Stimulated activated CD8-positive, alpha-beta memory T cell treated with anti-CD3 and anti-CD28 coated beads, Interleukin-2, amount 100 ng/mL, for 1 hour (primary cell): ENCODE measurements at places on chromosomes 11 and 22.

DNA sequence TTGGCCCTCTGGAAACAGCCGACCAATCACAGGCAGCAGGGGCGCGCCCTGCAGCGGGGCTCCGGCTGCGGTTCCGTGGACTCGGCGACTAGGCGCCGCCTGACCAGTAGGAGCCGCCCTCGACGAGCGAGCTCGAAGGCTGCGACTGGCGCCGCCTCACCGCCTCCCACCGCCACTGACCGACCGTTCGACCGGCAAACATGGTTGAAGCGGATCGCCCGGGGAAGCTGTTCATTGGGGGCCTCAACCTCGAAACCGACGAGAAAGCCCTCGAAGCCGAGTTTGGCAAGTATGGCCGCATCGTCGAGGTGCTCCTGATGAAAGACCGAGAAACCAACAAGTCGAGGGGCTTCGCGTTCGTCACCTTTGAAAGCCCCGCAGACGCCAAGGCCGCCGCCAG lies at the start of gene RBMXL2:
Gene RBMXL2 (plus strand): TSS at position 78 of the 400 bp plus-strand sequence. CDS start 123 bp downstream, at position 201.
- no peak for DNase-seq

DNA sequence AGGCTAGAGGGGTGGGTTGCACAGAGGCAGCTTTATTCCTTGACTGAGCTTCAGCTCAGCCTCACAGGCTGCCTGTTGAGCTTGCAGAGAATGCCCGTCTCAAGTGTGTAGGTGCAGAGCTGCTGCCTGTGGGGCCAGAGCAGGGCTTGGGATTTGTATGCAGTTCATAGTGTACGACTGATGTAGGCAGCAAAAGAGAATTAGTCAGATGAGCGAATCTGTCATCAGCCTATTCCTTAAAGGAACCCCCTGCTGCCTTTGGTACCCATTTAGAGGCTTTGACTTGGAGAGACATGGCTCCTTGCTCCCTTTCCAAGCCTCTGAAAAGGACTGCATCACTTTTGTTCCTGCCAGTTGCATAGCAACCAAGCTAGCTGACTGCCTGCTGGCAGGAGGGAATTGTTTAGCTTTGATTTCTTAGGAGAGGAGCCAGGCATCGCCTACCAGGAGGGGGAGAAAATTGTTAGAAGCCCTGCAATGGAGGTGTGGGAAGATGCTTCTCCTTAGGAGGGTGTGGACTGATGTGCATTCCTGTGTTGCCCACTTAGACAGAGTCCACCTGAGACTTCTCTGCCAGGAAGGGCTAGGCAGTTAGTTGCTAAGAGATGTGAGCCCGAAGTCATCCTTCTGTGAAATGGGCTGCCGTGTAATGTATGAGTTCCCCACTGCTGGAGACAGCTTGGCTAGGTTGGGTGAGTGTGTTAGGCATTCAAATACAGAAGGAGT lies 10.9 kb downstream of the ACO2 start:
- DNase-seq = no peak

GRCh38 chr11:48095779-48096470 lies 115.6 kb downstream of the PTPRJ start:
- DNase-seq = no peak

- no peak for DNase-seq
Observed at GRCh38 chr22:48860557-48860956, 967.1 kb downstream of the BRD1 start.

GRCh38 chr22:30607939-30608338 lies 965 bp downstream of the TCN2 start:
- DNase-seq = no peak

DNA sequence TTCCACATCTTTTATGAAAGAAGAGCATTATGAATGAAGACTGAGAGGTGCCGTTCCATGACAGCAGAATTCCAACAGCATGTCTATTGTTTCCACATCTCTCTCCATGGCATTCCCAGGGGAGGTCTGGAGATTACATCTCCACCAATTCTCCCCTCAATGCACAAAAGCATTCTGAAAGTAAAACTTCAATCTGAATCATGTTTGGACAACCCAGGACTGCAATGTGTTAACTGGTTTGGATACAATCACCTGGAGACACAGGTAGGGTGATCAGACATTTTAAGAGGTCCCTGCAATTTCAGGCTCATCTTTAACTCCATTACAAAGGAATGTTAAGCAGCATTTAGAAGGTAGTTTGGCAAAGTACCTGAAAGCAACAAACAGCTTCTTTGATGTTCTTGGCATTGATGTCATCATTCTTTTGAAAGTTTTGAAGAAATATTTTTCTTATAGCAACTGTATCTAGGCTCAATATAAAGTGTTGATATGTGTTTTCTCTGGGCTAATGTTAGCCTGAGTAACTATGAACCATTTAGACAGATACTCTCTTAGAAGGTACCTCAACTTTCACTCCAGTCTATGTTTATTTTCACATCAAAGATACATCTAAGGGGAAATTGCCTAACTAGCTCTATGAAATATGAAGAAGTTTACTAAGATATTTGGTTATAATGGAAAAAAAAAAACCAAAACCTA lies 181.4 kb upstream of the MTMR2 start:
- no peak for DNase-seq

DNA sequence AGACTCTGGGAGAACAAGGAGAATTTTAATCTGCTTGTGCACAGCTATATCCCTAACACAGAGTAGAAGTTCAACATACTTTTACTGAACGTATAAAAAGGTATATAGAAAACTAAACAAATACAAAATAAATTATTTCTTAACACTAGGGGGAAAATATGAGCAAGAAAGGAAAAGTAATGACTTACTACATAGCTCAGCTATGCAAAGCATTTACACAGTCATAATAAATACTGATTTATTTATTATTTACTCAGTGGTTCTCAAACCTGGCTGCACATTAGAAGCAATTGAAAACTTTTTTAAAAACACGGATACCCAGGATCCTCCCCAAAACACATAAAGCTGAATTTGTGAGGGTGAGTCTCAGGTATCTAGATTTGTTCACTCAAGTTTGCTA lies 182.5 kb downstream of the TTC28 start:
- no peak for DNase-seq

- DNase-seq = no peak
Observed at GRCh38 chr11:110148775-110149744, 55.9 kb downstream of the ZC3H12C start.

DNA sequence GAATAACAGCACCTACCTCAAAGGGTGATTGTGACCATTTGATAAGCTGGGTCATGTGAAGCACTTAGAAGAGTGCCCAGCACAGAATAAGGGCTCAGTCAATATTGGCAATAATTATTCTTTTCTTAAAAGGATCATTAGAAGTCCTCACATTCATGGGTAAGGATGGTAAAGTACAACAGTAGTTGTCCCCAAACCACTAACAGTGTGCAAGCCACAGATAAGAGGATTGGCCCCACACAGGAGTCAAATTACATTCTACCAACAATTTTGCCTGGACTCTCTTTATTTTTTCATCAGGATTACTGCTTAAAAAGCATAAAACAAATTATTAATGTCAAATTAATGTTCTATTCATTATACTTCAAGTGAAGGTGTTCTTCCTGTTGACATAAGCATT lies 271.5 kb upstream of the PDGFD start:
- no peak for DNase-seq

GRCh38 chr11:104214517-104214916 lies 50.6 kb upstream of the PDGFD start:
- no peak for DNase-seq

DNA sequence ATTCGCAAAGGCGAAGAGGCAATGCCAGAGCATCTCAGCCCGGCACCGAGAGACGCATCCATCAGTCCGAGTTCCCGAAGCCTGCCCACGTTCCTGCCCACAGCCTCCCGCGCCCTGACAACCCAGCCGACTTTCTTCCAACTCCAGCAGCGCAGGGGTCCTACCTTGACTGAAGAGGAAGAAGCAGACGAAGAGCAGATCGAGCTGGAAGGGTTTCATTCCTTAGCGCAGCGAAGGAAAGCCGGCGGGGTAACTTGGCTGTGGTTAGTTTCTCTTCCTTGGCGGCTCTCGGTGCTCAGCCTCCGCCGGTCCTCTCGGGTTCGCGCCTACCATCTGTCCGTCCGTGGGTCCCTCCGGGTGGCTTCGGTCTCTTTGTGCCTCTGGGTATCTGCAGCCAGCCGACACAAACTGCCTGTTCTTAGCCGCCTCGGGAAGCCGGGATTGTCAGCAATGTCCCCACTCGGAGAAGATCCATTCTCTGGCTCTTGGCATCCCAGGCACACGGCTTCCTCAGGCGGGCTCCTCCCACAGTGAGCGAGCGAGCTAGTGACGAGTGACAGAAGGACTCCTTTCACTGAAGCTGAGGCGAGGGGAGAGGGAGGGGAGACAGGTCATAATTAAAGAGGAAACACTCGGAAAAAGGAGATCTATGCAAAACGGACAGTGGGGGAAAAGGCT lies at the start of gene KIRREL3:
Gene KIRREL3 (minus strand): TSS at position 480 of the 678 bp plus-strand sequence.
- no peak for DNase-seq

- DNase-seq = no peak
Observed at GRCh38 chr11:8959546-8960166, 4.6 kb downstream of the TMEM9B start.

DNA sequence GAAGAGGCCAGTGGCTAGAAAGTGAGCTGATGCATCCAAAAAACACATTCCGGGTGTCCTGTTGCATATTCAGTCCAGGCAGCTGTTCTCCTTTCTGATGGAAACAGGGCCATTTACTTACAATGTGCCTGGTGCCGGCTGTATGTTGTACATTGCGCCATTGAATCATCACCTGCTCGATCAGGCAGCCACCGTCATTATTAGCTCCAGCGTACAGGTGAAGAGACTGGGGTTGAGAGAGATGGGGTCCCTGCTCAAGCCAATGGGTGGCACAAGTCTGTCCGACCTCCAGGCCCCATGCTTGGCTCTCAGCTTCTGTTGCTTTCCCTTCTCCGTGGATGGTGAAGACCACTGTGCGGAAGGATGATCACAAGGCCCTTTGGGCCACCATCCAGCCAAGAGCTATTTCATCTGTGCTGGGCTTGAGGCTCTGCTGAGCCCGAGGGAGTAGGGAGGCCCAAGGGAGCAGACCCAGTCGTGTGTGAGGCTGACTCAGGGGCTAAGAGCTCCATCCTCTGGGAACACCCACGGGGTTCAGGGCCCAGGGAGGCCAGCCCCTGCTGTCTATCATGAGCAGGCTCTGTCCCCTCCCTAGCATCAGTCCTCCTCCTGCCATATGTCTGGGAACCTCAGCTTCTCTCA lies 20.7 kb upstream of the EMID1 start:
- no peak for DNase-seq

- DNase-seq = no peak
Observed at GRCh38 chr11:16295592-16295991, 60.8 kb downstream of the SOX6 start.

DNA sequence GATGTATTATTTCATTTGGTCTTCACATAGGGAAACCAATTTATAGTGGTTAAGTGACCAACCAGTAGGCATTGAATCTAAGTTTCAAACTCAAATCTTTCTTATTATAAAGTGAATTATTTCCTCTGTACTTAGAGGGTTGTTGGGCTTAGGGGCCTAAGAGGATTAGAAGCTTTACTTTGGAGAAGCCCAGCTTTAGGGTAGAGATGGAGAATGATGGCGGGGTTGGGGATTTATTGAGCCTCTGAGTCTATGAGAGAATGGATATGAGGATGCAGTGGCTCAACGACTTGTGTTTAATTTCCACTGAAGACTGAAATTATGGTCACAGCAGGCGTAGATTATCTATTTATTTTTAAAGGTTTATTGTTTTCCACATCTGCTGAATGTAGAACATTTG lies 55.5 kb downstream of the CHRDL2 start:
- no peak for DNase-seq

GRCh38 chr22:47551431-47551775 lies 789.0 kb downstream of the TBC1D22A start:
- no peak for DNase-seq

DNA sequence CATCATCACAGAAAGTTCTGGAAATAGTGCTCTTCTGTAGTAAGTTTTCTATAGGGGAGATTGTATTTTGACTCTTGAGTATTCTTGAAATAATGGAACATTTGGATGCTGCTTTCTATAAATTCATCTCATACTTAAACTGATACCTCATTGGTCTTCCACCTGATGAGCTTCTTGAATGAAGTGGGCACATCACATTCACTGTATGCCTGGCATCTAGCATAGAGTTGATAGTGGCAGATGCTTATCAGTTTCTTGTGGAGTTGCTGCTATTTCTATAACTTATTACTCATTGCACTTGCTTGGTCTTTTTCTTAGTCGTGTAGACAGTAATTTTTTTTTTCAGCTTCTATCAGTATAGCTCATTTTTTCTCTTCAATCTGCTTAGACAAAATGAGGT lies 5.4 kb downstream of the ATXN10 start:
- DNase-seq = no peak

DNA sequence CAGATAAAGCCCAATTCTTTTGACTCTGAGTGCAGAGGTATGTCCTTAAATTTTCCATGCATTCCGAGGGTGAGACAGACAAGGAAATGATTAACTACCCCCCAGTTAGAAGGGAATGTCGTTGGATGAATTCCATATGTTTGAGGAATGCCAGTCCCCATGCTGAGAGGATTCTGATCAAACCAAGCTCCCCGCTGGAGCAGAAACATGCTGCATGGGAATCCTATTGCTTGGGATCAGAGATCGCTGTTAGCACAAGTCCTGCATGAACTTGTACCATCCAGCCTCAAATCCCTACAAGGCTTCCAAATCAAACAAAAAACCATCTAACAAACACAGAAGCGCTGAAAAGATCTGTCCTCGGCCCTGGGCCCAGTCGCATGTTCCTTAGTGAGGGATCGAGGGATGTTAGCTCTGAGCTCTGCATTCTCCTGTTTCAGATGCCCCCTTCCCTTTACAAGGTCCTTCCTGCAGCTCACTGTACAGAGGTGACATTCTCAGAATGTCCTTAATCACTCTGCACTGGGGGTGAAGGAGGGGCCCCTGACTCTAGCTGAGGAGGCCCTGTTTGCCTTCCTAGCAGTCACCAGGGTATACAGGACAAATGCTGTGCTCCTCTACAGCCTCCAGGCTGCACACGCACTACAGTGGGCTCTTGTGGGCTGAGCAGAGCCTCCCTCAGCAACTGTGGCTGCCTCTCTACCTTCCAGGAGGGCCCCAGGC lies 353.4 kb downstream of the TENM4 start:
- DNase-seq = no peak

- no peak for DNase-seq
Observed at GRCh38 chr11:133844217-133844616, 1.1 kb downstream of the SPATA19 start.

DNA sequence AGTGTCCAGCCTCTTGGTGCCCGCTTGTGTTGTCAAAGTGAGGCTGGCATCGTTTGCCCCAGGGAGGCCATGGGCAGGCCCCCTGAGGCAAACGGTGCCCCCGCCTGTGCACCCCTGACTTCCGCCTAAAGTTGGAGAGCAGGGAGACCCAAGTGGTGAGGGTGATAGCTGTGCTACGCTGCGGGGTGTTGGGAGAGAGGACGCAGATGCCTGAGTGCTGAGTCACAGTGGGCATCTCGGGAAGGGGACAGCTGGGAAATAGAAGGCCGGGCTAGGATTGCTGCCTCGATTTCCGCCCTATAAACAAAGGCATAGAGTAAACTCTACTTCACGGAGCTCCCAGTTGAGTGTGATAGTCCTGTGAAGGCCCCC lies 5.8 kb downstream of the GRIK4 start:
- no peak for DNase-seq

DNA sequence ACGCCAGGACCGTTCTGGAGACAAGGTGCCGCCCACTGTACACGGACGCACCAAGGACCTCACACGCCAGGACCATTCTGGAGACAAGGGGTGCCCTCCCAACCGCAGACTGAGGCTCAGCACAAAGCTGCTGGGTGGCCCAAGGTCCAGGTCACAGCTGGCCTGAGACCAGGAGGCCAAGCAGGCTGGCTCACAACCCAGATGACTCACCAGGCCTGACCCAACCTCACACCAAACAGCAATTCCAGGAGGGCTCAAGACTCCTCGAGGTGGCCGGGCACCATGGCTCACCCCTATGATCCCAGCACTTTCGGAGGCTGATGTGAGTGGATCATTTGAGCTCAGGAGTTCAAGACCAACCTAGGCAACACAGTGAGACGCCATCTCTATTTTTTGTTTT lies 14.8 kb downstream of the BRD1 start:
- no peak for DNase-seq
